ENCODE measurements at places on chromosomes 6 and 20.
A peak's percentile ranks its signal among the peaks of the same experiment; 100 is the strongest.

DNA sequence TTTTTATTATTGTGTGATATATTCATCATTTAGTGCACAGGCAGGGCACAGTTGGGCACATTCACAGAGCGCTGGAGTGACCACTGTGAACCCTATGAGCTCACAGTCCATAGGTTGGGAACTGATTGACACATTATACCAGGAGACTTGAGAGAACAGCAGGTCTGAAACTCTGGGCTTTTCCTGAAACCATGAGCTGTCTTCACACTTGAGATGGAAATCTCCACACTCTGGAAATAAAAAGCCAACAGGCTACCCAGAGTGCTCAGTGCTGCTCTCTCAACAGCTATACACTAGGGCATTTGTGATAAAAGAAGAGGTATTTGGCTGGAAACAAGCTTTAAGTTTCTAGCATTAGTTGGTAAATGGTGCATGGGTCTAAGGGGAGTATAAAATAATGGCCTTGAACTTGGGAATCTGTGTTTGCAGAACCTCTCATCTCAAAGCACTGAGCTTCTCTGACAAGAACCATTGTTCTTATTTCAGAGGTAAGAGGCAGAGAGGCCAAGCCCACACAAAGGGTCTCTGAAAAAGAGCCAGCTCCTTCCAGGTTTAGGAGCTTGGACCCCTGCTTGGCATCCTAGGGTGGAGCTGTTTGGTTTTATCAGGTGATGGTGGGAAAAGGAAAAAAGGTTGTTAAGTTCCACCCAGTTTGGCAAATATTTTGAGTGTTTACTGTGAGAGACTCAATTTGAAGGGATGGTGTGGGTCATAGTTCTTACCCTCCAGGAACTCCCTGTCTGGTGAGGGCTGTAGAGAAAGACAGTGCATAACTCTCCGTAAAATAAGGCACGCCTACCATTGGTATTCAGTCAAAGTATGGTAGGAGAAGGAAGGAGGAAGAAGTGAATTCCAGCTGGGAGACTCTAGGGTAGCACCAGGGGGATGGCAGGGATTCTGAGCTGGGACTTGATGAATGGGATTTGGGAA, 14.5 kb downstream of the CHMP4B start:
- DNase-seq, result no peak

DNA sequence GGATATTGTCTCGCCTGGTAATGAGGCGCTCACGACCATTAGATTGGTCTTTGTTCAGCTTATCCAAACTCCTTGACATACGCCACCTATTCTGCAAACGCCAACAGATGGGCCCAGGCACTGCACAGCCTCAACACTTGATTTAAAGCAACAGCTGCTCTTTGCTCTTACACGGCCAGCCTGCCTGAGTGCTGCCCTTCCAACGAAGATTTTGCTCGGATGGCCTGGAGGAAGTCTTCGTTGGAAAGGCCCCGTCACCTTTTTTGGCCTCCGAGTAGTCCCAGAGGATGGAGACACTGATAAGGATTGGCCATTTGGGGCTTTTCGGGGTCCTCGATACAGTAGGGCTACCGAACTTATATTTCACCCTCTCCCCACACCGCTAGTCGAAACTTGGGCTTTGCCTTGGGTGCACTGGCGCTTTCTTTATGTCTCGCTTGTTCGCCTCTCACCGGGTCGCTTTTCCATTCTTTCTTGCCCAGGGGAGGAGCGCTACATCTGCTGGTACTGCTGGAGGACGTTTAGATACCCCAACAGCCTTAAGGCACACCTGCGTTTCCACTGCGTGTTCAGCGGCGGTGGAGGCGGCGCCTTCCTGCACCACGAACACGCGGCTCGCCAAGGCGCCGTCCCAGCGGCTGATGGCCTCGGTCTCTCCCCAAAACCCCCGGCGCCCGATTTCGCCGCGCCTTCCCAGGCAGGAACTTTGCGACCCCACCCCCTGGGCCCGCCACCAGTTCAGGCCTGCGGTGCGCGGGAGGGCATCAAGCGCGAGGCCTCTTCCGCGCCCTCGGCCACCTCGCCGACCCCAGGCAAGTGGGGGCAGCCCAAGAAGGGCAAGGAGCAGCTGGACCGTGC, 6.1 kb downstream of the PRDM13 start:
- no peak for DNase-seq

DNA sequence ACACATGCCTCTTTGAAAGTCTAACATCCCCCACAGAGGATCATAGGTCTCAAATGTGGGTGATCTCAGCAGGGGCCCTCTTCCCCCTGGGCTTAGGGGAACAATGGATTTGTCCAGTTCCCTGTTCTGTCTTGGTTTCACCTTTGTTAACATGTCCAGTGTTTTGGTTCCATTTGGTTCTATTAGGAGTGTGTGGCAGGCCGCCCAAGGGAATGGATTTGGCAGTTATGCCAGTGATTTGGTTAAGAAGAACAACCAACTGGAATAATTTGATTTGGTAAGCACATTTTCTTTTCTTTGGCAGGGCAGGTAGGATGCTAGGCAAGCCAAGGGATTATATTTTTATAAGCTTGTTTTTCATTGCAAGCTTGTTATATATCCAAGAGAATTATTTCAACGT, 28.5 kb upstream of the ENPP1 start:
- no peak for DNase-seq

DNA sequence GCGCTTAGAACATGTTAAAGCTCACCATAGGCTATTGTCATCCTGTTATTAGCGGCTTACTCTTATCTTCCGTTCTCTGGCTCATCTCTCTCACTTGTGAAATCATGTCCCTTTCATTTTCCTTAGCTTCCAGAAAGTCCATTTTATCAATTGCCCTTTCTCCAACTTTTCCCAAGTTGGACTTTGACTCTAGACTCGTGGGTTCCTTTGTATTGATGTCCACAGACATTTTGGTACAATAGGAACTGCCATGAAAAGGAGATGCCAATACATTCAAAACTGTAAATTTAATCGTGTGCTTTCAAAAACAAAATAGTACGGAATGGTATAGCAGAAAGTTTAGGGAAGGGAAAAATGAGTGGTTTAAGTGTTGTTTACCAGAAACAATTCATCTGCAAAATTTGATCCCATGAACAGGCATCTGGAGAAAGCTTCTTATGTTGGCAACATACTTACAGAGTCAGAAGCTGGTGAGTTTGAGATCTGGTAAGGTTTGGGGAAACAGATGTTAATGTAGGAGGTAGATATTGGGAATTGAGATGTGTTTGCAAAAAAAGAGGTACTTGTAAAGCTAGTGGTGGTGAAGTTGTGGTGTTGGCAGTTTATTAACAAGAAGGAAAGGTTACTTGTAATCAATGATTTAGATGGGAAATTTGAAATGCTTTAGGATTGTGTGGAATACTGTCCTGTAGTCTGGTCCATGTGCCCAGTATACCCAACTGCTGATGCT, 10.2 kb upstream of the HIVEP1 start:
- no peak for DNase-seq

DNA sequence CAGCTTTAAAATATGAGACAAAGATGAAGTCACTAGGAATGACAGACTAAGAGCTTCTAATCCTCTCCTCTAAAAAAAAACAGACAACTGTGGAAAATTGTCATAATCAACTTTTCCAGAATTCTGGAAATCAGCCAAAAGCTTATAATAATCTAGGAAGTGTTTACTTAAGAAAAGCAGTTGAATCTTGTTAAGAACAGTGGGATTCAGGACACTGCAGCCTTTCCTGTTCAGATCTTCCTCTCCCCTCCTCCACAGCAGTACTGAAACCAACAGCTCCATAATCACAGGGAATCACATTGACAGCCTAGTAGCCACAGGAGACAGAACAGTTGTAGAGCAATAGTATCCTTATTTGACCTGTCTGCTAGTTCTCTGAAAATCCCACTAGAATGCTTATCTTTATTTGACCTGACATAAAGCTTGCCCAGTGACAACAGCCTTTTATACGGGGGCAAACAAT, 41.6 kb downstream of the IBTK start:
- DNase-seq, result peak; percentile 42

DNA sequence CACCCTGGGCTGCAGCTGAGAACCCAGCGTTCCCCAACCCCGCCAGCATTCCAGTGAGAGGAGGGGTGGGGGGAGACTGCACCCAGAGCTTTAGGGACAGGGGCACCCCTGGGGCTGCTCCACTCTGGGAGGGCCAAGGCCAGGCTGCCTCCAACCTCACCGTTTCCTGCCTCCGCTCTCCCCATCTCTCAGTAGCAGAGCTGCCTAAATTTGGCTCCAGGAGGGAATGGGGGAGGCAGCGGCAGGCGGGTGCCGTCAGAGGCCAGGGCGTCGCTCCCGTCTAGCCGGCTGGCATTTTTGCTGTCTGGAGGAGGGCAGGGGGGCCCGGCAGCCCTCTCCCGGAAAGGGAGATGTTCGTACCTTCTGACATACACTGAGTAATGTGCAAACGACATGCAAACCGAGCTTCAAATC, 46.6 kb downstream of the NOL4L start:
- peak; percentile 62 for DNase-seq

DNA sequence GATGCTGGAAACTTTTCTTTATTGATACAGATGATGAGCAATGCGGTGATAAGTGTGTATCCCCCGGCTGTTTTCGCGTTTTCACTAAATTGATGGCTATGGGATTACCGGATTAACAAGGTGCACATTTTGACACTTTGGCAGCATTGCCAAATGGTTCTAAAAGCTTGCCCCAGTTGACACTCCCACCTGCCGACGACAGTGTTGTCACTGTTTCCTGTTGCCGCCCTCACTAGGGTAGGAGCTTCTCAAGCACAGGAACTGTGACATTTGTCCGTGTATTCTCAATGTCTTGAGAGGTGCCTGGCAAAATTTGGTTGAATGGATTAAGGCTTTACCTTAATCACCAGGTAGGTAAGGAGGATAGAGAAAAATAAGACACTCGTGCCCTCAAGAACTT, 9.8 kb upstream of the MAPK13 start:
- DNase-seq, result no peak

GRCh38 chr6:115551527-115551926, 509.2 kb downstream of the FRK start:
- DNase-seq, result no peak

DNA sequence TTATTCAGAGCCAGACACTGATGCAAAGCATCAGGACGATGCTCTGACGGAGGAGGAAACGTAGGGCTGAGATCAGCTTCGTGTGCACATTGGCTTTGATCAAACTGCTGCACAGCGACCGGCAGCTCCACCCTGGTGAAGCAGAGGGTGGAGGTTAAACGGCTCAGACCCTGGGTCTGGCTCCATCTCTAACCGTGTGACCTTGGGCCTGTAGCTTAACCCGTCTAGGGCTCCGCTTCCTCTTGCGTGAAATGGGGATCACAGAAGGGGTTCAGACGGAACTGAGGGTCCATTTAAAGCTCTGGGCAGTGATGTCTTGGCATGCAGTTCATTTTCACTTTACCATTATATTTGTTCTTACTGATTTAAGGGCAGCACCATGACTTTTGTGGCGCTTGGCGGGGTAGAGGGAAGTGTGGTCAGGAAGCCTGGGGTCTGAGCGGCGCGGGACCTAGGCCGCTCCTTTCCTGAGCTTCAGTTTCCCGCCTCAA, 644 bp downstream of the RBL1 start:
- peak; percentile 5 for DNase-seq

- no peak for DNase-seq
These were observed 7.5 kb downstream of the TRAF3IP2 start for GRCh38 chr6:111598181-111598580.

DNA sequence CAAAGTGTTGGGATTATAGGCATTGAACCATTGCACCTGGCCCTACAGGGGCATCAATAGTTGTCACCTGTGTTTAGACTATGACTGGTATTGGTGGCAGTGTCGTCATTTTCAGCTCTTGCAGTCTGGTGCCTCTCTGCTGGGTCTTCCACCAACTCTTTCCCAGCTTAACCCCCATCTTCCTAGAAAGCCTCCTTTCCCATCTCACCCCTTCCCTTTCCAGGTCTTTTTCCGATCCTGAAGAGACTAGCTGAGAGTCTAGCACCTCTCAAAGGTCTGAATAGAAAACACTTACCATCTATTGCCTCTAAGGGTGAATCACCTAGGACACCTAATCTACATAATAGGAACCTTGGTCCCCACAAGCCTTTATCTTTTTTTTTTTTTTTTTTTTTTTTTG, 71.0 kb downstream of the TCP11 start:
- no peak for DNase-seq

GRCh38 chr20:8811801-8812594, 256.9 kb upstream of the PLCB4 start:
- DNase-seq, result peak; percentile 29

- no peak for DNase-seq
These were observed 27.3 kb downstream of the DTD1 start for GRCh38 chr20:18615020-18615650.

GRCh38 chr20:50210066-50210619, 19.5 kb downstream of the CEBPB start:
- no peak for DNase-seq

DNA sequence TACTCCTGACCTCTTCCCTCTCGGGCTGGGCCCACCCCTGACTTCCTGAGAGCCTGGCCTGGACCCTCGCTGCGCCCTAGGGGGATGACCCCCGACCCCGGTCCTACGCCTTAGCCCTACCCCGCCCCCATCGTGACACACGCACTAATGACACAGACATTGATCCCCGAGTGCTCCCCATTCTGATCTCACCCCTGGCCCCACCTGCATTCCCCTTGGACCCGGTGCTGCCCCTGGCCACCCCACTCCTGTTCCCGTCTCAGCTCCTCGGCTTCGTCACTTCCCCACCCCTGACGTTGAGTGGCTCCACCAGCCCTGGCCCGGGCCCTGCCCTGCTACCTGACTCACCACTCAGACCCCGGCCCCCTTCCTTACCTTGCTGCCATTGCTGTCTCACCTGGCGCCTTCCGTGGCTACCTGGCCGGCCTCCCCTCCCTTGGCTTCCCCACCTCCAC, 12.1 kb downstream of the RBCK1 start:
- DNase-seq, result no peak

- no peak for DNase-seq
These were observed 211.4 kb downstream of the FUT9 start for GRCh38 chr6:96227135-96227534.

DNA sequence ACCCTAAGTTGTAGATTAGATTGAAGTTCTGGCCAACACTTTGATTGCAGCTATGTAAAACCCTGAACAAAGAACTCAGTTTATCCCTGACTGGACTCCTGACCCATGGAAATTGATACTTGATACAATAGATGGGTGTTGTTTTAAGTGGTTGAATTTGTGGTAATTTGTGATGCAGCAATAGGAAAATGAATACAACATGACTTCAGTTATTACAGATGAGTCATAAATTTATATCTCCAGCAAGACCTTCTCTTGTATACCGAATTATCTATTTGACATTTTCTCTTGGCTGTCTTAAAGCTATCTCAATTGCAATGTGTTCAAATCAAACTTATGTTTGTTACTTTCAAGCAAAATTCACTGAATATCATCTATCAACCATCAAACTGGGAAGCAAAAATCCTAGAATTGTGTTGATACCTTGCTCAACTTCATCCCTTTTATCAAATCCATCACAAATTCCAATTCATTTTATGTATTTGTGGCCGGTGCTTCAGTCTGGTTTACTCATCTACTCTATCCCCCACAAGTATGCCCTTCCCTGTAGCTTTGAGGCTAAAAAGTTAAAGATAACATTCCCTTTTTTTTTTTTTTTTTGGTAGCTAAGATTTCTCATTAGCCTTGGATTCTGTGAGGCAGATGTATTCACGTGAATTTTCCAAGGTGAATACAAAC, 129.4 kb upstream of the CENPW start:
- no peak for DNase-seq

Measured in fibroblast of skin of back (primary cell).